ENCODE measurements at places on chromosomes 1 and 21.

GRCh38 chr1:95007687-95008086 lies 65.1 kb downstream of the ALG14 start:
- no peak for DNase-seq

DNA sequence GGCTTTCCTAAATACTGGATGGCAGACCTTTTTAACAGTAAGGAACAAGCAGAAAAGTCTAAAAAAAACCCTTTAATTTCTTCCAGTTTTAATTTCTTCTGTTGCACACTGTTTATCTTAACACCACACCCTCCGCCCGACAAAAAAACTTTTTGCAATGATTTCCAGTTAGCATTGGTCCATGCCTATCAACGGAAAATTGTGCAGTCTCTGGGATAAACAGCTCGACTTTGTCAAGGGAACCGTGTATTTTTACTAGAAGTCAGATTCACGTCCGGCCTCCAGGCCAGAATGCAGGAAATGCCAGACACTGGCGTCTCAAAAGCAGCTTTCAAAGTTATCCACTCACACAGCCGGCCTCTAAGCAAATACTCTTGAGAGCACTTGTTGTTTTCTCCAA lies 378 bp upstream of the NUP210L start:
- no peak for DNase-seq

GRCh38 chr1:93720956-93721626 lies 39.5 kb upstream of the BCAR3 start:
- DNase-seq: no peak

DNA sequence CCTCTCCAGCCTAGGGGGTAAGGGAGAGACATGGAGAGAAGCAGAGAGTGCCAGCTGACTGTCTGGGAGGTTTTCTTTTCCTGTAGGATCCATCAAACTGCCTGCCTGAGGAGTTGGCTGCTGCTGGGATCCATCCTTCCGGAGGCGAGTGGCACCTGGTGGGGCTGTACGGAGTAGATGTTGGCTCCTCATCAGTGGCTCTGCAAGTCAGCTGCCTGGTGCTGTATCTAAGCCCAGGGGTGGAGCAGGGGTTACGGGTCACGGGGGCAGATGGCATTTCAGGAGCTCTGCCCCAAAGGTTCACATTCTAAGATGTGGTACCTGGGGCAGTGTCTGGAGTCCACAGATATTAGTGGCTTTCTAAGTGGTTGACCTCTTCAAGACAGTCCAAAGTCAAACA lies 128.0 kb downstream of the ACTL8 start:
- no peak for DNase-seq

- DNase-seq: no peak
Measured at GRCh38 chr1:235113183-235113917, 15.3 kb downstream of the TOMM20 start.

- no peak for DNase-seq
Measured at GRCh38 chr1:112723511-112723839, 8.3 kb upstream of the PPM1J start.

- no peak for DNase-seq
Measured at GRCh38 chr1:181175356-181175910, 86.9 kb downstream of the IER5 start.
